ENCODE measurements at places on chromosomes 3 and 15.

GRCh38 chr15:91465696-91466095 lies 365.6 kb downstream of the SV2B start:
- no peaks in the 10 kb centered on the region for H3K4me1 ChIP-seq
- no peak overlapping the region for H3K27ac ChIP-seq
- H3K4me3 ChIP-seq = no peak overlapping the region
- no peaks in the 10 kb centered on the region for H3K36me3 ChIP-seq

DNA sequence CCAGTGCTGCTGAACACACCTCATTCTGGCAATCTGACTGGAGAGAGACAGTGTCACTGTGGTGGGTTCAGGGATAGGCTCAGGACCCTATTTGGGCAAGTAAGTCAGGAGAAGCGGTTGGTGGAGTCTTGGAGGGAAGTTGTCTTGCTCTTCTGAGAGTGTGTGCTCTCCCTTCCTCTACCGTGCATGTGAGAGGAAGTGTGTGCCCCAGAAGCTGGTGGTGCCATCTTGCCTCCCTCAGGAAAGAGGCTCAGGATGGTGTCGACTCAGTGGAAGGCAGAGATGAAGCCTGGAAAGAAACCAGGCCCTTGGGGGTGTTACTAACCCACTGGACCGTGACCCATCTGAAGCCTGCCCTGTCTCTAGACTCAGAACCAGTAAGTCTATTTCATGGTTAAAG lies 6.8 kb upstream of the RARRES1 start:
- no peaks in the 10 kb centered on the region for H3K27me3 ChIP-seq
- H3K4me1 ChIP-seq = peaks cover 3% of the 10 kb centered on the region
- H3K36me3 ChIP-seq = no peaks in the 10 kb centered on the region

- peaks cover 88% of the 10 kb centered on the region for H3K4me1 ChIP-seq
- peaks cover 8% of the 10 kb centered on the region for H3K36me3 ChIP-seq
- DNase-seq = no peak
- H3K27me3 ChIP-seq = no peaks in the 10 kb centered on the region
Observed at GRCh38 chr15:68791431-68792283, 29.0 kb downstream of the ANP32A start.

DNA sequence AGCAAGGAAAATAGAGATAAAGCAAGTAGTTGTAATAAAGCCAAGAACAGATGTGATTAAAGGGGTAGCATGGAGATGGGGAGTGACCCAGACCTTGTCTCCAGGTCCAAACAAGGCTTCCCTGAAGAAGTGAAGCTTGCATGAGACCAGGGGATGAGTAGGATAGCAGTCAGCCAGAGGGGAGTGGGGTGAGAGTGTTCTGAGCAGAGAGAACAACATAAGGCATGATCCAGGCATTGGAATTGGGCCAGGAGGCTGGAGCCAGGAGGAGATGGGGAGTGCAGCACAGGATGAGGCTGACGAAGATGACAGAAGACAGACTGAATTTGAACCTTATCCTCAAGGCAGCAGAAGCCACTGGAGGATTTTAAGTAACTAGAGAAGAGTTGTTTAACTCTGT lies 7.2 kb downstream of the TMOD2 start:
- peaks cover 7% of the 10 kb centered on the region for H3K4me1 ChIP-seq
- no peak overlapping the region for H3K27ac ChIP-seq
- DNase-seq = no peak
- no peaks in the 10 kb centered on the region for H3K27me3 ChIP-seq

GRCh38 chr15:30958219-30958618 lies 33.2 kb downstream of the MTMR10 start:
- no peak for DNase-seq
- H3K27me3 ChIP-seq = no peaks in the 10 kb centered on the region
- peaks cover 99% of the 10 kb centered on the region for H3K36me3 ChIP-seq
- no peaks in the 10 kb centered on the region for H3K4me1 ChIP-seq
- H3K27ac ChIP-seq = no peak overlapping the region

DNA sequence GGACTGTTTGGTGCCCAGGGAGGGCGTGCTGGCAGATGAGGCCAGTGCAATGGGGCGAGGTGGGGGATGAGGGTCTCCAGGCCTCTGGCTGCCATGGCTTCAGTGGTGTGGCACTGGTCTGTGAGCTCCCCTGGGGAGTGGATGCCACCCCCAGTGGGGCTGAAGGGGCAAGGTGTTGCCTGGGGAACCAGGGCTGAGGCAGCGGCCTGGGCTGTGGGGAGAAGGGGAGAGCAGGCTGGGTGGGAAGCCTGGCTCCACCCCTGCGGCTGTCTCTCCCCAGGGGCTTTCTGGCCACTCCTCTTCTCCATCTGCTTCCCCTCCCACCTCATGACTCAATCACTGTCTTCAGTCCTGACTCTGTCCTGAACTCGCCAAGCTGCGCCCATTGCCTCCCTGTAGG lies 88.4 kb upstream of the TLE3 start:
- H3K36me3 ChIP-seq = no peaks in the 10 kb centered on the region
- peak; percentile 58 for DNase-seq
- H3K4me3 ChIP-seq = no peak overlapping the region
- no peaks in the 10 kb centered on the region for H3K27me3 ChIP-seq

DNA sequence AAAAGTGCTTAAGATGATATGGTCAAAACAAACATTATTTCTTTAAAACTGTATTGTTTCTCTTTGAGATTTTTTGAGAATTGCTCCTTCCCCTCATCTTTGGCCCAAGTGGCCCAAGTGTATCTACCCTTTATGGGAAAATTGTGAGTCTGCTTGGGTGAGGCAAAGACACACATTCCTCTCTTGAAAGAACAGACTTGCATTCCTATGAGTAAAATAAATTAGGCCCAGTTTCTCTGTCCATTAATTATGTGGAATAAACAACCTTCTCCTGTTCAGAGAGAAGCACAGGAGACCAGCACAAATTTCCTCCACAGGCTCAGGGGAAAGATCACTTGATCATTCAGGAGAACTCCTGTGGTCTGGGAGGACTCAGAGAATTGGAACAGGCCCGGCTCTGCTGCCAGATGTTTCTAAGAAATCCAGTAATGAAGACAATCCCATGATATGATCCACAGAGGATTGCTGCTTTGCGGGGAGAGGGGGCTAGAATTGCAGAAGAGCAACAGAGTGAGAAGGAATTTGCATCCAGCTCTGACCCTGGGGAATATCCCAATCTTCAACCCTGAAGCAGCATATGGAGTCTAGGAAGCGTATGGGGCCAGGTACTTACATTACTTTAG lies 53.8 kb upstream of the BOC start:
- no peak overlapping the region for H3K4me3 ChIP-seq
- H3K27me3 ChIP-seq = no peaks in the 10 kb centered on the region
- no peaks in the 10 kb centered on the region for H3K36me3 ChIP-seq
- no peak for DNase-seq
- no peaks in the 10 kb centered on the region for H3K4me1 ChIP-seq
- H3K27ac ChIP-seq = no peak overlapping the region

- H3K36me3 ChIP-seq = no peaks in the 10 kb centered on the region
- H3K4me1 ChIP-seq = no peaks in the 10 kb centered on the region
- H3K4me3 ChIP-seq = no peak overlapping the region
- DNase-seq = no peak
Observed at GRCh38 chr3:45124352-45124751, 21.8 kb downstream of the CDCP1 start.

DNA sequence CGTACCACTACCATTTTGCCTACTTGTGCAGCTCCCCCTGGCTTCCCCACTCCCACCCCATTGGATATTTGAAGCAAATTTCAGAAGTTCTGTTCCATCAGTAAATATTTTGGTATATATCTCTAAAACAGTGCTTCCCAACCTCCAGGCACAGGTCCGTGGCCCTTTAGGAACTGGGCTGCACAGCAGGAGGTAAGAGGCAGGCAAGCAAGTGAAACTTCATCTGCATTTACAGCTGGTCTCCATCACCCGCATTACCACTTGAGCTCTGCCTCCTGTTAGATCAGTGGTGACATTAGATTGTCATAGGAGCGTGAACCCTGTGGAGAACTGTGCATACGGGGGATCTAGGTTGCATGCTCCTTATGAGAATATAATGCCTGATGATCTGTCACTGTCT lies 97.2 kb upstream of the LRRFIP2 start:
- no peak for DNase-seq
- peaks cover 19% of the 10 kb centered on the region for H3K36me3 ChIP-seq
- no peak overlapping the region for H3K4me3 ChIP-seq

DNA sequence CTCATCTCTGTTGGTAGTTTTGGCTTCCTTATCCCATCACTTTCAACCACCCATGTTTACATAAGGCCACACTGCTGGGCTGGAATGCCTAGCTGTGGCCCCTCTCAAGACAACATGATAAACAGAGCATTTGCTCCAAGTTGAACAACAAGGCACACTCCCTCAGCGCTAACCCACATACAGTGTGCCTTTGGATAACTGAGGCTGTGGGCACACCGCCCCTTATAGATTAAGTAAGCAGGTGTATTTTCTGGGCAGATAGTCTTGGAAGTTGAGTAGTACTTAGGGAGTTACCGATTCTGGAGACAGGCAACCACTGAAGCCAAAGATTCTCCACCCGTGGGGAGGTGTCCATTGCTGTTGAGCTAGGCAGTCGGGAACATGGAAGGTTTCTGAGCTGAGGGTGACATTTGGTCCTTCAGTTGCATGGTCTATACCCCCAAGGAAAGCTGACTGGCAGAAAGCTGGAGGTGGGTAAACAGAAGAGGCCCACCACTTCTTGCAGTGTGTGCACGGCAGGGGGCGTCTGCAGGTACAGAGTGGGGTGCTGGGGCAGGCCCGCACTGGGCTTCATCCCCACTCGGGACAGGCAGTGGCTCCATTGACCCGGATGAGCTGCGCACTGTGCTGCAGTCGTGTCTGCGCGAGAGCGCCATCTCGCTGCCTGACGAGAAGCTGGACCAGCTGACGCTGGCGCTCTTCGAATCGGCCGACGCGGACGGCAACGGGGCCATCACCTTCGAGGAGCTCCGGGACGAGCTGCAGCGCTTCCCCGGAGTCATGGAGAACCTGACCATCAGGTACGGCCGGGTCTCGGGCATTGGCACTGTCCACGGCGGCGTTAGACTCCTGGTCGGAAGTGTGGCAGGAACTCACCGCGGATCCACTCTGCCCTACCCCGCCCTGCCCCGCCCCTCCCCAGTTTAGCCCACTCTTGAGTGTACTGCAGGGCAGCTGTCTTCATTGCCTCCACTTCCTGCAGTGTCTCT lies 16.8 kb downstream of the NOX5 start:
- peaks cover 11% of the 10 kb centered on the region for H3K27me3 ChIP-seq
- peak; percentile 82 for DNase-seq
- H3K27ac ChIP-seq = no peak overlapping the region
- H3K36me3 ChIP-seq = no peaks in the 10 kb centered on the region
- peaks cover 4% of the 10 kb centered on the region for H3K4me1 ChIP-seq

Measured in upper lobe of right lung (tissue), 1 donor.